Fibroblast of mammary gland (primary cell): ENCODE measurements at places on chromosomes 6 and 20.

- DNase-seq, result peak; percentile 31
These were observed 80.2 kb downstream of the PLCB1 start for GRCh38 chr20:8212286-8212685.

DNA sequence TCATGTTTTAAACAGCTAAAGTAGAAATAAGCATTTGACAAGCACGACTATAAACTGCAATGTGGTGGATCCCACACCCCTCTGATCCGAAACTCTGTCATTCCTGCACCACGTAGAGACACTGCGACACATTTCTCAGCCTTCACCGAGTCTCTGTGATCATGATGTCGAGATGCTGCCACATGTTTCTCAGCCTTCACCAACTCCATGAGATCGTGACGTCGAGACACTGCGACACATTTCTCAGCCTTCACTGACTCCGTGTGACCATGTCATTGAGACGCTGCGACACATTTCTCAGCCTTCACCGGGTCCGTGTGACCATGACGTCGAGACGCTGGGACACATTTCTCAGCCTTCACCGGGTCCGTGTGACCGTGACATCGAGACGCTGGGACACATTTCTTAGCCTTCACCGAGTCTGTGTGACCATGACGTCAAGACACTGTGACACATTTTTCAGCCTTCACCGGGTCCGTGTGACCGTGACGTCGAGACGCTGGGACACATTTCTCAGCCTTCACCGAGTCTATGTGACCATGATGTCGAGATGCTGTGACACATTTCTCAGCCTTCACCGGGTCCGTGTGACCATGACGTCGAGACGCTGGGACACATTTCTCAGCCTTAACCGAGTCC, 143.0 kb downstream of the TTLL2 start:
- DNase-seq, result no peak

- no peak for DNase-seq
These were observed 191.1 kb upstream of the CCN2 start for GRCh38 chr6:132142308-132142707.

DNA sequence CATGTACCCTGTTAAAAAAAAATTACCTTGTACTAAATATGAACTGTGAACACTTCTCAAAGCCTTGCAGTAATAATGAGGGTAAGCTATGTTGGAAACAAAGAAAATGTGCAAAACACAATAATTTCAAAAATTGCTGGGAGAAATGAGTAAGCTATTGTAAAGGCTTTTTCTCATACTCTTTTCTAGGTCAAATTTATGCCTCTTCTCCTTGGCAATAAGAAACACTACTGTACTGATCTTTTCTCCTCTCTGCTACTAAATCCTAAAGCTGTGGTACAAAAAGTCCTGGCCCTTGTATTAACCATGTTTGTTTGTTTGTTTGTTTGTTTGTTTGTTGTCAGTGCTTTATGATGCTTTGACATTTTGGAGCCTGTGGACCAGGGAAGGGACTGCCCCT, 17.5 kb upstream of the HUS1B start:
- no peak for DNase-seq

DNA sequence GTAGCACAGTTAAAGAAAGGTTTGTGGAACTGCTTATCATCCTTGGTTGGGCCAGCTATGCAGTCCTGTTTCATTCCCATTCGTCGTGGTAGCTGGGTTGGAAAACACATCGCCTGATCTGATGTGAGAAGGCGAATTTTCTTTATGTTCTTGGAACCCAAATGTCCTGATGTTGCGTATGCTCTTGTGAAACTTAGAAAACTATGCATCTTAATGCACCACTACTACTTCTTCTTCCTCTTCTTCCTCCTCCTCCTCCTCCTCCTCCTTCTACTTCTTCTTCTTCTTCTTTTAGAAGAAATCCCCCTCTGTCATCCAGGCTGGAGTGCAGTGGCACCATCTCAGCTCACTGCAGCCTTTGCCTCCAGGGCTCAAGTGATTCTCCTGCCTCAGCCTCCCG, 381.6 kb downstream of the UTRN start:
- DNase-seq, result no peak

- DNase-seq, result no peak
These were observed 215.8 kb upstream of the CDYL start for GRCh38 chr6:4560221-4561077.

GRCh38 chr20:19099596-19100545, 112.6 kb upstream of the SLC24A3 start:
- DNase-seq, result no peak

GRCh38 chr6:125804264-125804663, 13.5 kb downstream of the NCOA7 start:
- DNase-seq, result no peak

DNA sequence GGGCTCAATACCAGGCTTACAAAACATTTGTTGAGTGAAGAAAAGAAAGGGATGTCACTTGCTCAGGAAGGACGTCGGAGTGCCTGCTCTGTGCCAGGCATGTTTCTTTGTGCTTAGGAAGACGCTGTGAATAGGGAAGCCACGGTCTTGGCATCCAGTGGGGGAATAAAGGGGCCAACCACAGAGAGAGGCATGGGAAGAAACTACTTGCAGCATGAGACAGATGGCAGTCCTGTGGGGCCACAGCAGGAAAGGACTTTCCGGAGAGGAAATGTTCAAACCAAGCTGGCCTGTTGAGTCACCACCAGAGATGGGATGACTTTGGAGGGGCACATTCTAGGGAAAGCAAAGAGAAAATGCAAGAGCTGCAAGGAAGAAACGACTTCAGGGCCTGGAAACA, 173.2 kb downstream of the CDH26 start:
- DNase-seq, result no peak
